Stimulated activated CD4-positive, alpha-beta T cell treated with anti-CD3 and anti-CD28 coated beads, TNF-alpha, amount 100 ng/mL, for 48 hours (primary cell): ENCODE measurements at places on chromosomes 16 and 17.

GRCh38 chr16:50244504-50245416, 21.6 kb upstream of the ADCY7 start:
- no peak for DNase-seq

GRCh38 chr17:77212081-77212832, 71.5 kb downstream of the SEC14L1 start:
- no peak for DNase-seq

DNA sequence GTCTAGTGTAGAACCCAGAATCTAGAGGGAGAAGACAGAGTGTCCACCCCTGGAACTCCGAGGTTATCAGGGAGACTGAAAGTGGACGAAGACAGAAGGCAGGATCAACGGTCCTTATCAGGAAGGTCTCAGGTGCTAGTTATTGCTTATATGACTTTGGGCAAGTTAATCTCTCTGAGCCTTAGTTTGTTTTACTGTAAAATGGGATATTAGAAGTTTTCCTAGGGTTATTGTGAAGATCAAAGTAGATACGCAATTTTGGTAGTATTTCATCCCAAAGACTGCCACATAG, 1.2 kb downstream of the RNF167 start:
- no peak for DNase-seq

DNA sequence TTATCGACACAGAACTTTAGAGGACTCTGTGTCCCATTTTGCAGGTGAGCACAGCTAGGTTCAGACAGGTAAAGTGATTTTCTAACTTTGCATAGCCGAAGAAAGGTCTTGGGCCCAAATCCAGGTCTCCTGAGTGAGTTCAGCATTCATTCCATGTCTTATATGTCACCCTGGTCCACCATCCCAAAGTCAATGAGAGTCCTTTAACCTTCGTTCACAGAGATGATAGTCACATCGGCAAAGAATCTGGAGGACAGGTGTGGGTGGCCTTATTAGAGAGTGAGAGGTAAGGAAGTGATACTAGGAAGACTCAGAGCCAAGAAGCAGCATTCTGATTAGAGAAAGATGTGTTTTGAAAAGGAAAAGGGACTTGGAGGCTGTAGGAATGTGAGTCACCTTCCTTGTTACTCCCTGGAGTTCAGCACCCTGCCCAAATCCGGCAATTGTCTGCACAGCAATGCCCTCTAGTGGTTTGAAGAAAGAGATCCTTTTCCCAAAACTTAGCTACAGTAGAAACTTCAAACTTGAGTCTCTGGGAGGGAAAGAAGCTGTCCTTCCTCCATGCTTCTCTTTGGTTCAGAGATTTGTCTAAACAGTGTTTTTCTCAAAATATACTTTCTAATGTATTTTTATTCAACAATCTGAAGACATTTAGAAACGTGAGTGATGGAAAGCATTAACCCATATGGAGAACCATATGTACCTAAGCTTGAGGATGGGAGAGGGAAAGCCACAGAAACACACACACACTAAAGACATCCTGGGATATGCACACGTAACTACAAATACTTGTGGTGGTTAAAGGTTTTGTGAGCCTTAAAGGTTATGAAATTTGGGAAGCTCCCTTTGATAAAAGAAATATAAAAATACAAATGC, 96.4 kb upstream of the SHISA6 start:
- DNase-seq, result no peak

DNA sequence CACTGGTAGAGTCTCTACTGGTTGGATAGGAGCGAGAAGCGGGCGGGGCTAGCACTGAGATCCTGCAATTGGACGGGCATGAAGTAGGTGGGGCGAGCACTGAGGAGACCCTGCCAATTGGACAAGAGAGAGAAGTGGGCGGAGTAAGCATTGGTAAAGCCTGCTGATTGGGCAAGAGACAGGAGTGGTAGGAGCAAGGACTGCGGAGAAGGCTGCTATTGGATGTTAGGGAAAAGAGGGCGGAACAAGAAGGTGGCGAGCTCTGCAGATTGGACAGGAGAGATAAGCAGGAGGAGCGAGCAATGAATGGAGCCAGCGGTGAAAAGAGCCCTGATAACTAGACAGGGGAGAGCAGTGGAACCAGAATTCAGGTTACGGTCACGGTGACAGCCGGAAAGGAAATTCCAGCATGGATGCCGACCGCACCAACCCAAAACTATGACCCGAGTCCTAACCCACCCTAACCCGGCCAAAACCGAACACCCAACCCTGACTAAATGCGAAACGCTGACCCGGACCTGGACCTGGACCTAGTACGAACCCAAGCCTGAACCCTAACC, 4.8 kb downstream of the SCGB1C2 start:
- peak; percentile 34 for DNase-seq

DNA sequence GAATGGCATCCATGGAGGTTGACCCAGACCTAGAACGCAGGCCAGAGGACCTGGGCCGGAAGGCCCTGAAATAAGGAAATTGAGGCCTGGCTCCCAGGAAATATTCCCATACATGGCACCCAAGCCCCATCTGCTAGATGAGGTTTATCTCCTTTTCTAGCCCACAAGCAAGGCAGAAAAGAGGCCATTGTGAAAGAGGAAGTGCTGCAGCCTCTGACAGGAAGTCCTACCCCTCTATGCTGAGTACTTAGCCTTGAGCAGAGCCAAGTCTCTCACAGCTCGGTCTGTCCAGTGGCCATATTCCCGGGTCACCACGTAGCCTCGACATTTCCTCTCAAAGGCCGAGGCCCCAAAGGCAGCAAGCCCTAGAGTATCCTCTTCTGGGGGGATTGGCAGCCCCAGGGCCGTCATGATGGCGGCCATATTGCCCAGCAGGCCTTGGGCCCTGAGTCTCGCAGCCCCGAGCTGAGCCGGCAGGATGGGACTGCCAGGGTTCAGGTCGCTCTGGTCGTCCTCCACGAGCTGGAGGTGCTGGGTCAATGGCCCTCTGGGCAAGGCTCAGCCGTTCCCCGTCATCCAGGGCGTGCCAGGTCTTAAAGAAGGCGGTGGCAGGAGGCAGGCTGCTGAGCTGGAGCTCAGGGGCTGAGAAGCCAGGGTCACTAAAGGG, 7.8 kb downstream of the CTF1 start:
- no peak for DNase-seq

- no peak for DNase-seq
Measured at GRCh38 chr16:82700541-82701235, 73.9 kb downstream of the CDH13 start.

DNA sequence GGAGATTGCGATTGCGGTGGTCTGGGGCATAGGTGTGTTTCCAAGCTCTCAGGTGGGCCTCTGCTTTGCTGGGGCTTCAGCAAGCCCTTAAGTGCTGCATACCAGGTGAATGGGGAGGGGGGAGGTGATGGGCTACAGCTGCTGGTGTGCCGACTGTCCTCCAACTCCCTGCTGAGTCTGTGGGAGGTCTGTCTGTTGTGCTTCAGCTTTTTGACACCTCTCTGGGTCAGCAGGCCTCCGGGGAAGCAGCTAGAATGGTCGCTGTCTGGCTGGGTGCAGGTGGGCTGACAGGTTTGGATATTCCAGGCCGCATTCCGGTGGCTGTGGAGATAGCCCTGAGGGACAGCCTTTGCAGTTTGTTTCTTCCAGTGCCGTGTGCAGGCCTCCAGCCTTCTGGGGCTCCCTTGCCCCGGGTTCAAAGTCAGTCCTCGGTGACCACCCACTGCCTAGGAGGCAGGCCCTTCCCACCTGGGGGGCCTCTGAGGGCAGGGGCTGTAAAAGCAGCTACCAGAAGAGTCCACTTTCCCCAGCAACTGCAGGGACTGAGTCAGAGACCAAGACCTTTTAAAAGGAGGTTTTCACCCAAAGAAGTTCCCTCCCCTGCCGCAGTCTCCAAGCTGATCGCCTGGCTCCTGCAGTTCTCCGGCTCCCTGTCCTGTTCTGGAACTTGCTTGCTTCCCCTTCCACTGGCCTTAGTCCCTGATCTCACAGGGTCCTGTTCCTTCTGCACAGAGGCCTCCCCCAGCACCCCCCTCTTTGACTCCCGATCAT, 2.0 kb upstream of the TTYH2 start:
- DNase-seq, result no peak

- DNase-seq, result no peak
Measured at GRCh38 chr17:42308446-42308845, 20.1 kb downstream of the STAT5A start.

DNA sequence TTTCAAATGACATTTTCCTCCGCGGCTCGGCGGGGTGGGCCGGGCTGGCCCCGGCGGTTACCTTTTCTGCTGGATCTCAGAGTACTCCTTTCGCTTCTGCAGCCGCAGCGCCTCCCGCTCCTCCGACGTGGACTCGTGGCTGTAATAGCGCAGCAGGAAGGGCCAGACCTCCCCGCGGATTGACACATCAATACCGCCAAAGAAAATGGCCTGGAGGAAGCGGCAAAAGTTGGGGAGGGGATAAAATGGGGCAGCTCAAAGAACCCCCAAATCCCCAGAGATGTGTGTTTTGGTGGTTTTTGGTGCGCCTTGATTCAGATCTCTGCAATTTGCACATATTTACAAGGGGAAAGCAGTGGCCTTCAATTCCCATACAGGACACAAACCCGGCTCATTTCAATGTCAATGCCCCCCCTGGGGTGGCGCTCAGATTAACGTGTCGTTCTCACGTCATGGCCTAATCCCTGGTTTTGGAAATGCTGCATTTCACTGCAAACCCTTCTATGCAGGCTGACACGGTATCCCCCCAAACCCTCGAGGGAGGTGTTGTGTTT, 85.9 kb downstream of the TBC1D16 start:
- DNase-seq, result no peak

GRCh38 chr16:87696726-87697125, 69.1 kb downstream of the KLHDC4 start:
- no peak for DNase-seq

GRCh38 chr17:79045001-79045729, 21.2 kb downstream of the C1QTNF1 start:
- no peak for DNase-seq

DNA sequence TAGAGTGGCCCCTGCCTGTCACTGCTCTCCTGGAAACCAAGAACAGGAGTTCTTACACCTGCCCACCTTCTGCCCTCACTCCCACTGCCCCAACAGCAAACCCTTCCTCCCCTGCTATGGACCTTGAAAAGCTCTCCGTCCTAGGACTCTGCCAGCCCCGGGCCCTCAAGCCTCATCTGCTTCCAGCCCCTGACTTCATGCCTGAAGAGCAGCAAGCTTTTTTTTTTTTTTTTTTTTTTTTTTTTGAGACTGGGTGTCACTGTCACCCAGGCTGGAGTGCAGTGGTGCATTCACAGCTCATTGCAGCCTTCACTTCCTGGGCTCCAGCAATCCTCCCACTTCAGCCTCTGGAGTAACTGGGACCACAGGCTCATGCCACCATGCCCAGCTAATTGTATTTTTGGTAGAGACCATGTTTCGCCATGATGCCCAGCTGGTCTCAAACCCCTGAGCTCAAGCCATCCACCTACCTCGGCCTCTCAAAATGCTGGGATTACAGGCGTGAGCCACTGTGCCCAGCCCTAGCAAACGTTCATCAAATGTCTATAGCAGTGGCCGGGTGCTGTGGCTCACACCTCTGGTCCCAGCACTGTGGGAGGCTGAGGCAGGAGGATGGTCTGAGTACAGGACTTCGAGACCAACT, 16.9 kb downstream of the CARHSP1 start:
- no peak for DNase-seq

GRCh38 chr16:69924777-69925191, 26.4 kb upstream of the CLEC18A start:
- no peak for DNase-seq

DNA sequence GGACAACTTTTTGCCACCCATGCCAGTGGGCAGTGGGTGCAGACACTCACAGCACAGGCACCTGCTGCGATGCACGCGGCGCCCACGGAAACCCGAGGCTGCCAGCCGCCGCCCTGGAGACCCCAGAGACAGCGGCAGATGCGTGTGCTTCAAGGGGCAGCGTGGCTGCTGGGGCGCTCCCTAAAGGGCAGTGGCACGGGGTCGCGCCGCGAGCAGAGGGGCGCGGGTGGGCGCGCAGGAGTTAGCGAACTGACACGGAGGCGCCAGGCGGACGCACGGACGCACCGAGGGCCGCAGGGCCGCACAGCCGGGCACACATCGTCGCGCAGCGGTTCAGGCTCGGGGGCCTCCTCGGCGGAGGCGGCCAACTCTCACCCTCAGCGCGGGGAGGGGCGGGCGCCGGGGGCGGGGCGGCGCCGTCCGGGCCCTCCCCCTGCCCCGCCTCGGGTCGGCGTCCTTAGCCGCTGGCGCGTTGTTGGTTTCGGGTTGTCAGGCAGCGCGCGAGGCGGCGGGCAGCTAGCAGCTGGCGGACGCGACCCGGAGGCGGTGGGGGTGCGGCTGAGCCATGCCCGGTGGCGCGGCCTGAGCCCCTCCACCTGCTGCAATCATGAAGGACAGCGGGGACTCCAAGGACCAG, at the start of gene KIF19:
KIF19 (plus strand) TSS at position 484 of the 637 bp plus-strand sequence; CDS start at position 608, 124 bp downstream.
- peak; percentile 32 for DNase-seq

GRCh38 chr16:48608452-48608851, 1.5 kb downstream of the N4BP1 start:
- DNase-seq, result no peak

DNA sequence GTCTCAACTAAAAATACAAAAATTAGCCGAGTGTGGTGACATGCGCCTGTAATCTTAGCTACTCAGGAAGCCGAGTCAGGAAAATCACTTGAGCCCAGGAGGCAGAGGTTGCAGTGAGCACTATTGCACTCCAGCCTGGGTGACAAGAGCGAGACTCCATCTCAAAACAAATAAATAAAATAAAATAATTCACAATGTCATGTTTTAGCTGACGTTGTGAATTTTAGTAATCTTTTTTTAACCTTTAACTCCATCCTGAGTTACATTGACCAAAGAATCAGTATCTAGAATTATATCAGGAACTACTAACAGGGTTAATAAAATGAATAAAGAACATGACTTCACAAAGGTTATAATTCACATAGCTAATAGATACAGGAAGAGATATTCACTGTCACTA, 5.9 kb downstream of the RBL2 start:
- no peak for DNase-seq

DNA sequence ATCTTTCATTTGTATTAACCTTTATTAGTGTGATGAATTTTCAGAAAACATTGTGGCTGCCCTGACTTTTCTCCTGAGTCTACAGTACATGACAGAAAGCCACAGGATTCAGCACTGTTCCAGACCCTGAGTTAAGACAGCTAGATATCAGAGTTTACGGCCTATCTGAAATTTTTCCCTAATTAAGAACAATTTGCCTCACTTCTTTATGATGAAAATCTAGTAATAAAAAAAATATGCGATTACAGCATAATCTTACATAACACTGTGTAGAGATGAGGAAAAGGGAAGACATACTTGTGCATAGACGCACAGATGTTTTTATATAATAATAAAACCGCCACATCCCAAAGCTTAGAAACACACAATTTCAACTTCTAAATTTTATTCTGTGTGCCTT, 7.3 kb downstream of the SPOP start:
- DNase-seq, result no peak
